ENCODE measurements at places on chromosomes 1 and 21.

GRCh38 chr1:245685111-245685810, 530.5 kb downstream of the KIF26B start:
- DNase-seq, result no peak

- no peak for DNase-seq
Measured at GRCh38 chr1:215140135-215140534, 57.6 kb downstream of the KCNK2 start.

DNA sequence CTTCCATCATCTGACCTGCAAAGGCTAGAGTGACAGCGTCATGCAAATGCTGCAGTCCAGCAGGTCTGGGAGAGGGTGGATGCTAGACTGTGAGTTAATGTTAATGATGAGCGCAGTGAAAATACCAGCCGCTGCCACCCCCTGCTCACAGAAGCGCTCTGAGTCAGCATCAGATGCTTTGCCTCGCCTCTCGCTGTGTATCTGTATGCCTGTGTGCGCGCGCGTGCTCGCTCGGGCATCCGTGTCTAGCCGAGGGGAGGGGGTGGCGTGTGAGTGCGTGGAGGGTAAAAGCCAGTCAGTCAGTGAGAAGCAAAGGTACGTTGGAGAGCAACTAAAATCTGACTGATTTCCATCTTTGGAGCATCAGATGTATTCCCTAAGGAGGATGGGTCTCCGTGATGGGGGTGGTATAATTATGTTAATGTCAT, 858.7 kb downstream of the USP25 start:
- DNase-seq, result no peak

GRCh38 chr1:116706841-116707240, 39.3 kb upstream of the IGSF3 start:
- no peak for DNase-seq

- no peak for DNase-seq
Measured at GRCh38 chr1:156584813-156585212, 5.3 kb downstream of the TTC24 start.

DNA sequence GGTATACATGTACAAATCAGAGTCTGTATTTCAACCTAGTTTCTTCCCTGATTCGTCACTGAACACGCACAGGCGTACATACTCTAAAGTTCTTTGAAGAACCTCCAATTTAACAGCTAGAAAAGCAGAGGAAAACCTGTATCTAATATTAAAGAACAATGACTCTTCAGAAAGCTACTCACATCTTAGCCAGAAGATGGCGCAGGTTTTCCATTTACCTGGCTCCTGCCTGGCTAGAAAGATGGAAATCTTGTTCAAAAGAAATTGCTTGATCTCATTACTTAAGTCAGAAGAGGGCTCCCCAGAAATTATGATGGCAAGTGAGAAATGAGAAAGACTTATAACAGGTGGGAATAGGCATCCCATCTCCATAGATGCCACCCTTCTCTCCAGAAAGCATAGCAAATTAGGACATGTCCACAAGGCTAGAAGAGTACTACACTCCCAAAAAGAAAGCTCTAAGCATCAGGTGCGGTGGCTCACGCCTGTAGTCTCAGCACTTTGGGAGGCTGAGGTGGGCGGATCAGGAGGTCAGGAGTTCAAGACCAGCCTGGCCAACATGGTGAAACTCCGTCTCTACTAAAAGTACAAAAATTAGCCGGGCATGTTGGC, 19.0 kb upstream of the L1TD1 start:
- DNase-seq, result peak; percentile 46

DNA sequence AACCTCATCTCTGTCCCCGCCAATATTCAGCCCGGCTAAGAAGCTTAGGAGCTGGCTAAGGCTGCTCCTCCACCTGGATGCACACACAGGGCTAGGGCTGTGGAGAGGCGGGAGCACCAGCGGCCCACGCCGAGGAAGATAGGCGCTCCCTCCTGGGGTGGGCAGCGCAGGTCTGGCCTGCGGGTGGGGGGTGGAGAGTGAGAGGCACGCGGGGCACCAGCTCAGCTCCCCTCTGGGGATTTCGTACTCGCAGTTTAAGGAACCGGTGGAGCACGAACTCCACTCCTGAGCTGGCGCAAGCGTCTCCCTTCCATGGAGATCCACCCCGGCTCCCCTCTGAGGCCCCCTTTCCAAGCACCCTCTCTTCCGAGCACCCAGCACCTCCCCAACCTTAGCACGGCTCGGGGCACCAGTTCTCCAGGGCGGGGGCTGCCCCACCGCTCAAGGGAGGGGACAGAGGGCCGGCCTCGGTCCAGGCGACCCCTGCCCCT, 433 bp upstream of the KAZN start:
- no peak for DNase-seq

- peak; percentile 98 for DNase-seq
Measured at GRCh38 chr1:65812065-65812464, 19.4 kb downstream of the PDE4B start.

DNA sequence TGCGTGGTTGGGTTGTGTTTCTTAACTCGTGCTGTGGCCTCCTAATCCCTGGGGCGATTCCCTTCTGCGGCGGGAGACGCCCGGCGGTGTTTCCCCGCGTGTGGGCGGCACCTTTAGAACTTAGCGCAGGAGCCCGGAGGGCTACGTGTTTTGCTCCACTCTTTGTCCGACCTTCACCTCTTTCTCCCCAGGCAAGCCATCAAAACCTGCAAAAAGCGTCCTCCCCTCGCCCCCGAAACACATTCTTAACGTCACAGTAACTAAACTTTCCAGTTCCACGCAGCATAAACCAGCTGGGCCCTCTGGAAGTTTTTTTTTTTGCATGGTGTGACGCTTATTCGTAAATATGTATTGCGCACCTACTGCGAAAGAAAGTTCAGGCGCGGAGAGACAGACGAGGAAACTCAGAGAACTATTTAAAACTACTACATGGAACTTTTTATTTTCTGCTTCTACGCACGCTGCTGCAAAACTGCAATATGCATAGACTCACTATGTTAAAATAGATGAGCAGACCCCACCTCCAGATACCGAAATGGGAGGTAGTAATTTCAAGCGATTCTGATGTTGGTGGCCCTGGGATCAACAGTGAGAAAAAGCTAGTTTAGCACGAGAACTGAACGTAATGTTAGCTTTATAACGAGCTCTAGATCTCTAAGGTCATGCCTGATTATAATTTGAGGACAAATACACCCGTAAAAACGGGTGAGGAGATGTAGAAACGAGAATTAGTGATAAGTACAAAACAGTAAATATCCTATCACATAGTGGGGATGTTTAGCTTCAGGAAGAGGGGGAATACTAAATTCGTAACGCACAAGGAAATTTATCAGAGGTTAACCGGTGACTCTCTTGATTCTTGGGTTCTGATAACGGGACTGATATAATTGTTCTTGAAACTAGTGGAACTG, 920 bp downstream of the MTR start:
- peak; percentile 71 for DNase-seq

DNA sequence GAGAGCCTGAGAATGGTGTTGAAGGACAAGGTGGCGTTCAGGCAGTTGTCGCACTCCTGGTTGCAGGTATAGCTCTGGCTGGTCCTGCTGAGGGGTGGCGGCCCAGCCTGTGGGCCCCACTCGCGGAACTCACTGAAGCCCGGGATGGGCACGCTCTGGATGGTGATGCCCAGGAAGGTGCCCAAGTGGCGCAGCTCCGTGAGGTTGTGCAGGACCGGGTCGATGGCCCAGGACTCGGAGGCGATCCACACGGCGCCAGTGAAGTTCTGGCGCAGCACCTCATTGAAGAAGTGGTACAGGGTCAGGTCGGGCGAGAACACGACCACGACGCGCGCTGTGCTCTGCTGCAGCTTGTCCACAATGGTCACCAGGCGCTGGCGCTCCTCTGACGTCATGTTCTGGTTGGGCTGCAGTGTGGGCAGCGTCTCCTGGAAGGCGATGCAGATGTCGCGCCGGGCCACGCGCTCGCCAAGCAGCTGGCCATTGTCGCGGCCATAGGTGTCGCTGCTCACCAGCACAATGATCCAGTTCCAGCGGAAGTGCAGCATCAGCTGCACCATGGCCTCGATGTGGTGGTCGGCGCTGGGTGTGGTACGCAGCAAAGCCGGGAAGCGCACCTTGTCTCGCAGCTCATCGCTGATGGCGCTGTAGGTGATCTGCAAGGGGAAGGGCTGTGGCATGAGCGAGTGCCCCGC, 5.0 kb downstream of the TAS1R2 start:
- no peak for DNase-seq

DNA sequence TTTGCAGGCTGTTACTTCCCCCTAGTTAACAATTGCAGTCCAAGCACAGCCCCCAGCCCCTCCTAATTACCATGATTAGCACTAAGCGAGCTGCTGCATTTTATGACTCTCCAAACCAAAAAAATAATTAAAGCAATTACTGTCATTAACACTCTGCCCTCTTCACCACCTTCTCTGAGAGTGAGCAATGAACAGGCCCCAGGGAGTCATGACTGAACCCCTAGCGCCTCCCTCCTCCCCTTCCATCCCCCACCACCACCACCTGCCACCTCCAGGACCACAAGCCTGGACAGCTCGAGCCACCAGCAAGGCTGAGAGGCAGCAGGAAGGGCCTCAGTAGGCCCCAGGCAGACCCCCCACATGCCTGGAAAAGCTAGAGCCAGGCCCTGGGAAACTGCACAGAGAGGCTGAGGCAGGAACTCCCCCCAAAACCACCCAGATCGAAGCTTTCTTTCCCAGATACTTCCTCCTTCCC, 35.5 kb upstream of the ZC3H12A start:
- no peak for DNase-seq

DNA sequence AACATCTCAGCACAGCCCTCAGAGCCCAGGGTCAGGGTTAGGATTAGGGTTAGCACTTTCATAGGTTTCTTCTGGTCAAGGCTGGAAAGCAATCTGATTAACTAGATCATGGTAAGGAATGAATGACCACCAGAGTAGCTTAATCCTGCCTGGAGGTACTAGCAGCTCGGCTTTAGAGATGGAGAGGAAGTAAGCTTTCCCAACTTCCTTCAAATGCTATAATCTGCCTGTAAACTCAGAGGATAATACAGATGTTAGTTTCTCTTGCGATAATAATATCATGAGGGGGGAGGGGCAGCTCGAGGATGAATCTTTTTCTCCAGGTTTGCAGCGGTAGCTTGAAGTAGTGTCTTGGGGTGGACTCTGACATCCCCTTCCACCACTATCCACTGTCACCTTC, 194.9 kb downstream of the HIVEP3 start:
- DNase-seq, result no peak

DNA sequence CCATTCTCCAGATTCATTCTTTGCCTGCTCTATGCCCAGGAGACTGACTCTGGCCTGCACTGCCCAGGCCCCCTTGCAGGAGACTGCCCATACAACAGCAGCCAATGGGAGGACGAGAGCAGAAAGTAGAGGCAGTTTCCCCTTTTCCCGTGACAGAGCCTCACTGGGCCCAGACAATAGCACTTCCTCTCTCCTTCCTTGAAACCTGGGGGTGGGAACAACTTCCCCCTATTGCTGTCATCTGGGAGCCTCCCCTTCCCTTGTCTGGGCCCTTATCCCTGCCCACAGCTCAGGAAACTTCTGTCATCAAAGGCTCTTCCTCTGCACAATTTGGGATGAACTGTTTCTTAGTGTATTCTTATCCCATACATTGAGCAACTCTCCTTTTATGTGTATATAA, 60.8 kb upstream of the KCNJ15 start:
- no peak for DNase-seq

- no peak for DNase-seq
Measured at GRCh38 chr1:222967466-222968240, 152.8 kb downstream of the DISP1 start.

GRCh38 chr1:90835661-90836344, 118.7 kb upstream of the BARHL2 start:
- DNase-seq, result no peak

DNA sequence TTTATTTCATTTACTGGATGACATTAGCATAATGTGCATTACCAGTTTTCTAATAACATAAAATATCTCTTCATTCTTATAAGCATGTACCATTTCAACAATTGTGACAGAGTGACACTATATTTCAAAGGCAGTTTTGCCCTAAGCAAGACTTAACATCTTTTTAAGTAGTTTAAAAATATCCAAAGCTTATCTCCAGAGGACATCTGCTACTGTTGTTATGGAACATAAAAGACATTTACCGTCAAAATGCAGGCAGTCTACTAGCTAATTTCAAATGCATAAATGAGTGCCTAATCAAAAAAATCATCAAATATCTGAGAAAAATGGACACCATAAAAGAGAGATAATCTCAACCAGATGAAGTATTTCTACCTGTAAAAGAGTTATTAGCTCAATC, 782.4 kb upstream of the BRINP3 start:
- DNase-seq, result no peak

DNA sequence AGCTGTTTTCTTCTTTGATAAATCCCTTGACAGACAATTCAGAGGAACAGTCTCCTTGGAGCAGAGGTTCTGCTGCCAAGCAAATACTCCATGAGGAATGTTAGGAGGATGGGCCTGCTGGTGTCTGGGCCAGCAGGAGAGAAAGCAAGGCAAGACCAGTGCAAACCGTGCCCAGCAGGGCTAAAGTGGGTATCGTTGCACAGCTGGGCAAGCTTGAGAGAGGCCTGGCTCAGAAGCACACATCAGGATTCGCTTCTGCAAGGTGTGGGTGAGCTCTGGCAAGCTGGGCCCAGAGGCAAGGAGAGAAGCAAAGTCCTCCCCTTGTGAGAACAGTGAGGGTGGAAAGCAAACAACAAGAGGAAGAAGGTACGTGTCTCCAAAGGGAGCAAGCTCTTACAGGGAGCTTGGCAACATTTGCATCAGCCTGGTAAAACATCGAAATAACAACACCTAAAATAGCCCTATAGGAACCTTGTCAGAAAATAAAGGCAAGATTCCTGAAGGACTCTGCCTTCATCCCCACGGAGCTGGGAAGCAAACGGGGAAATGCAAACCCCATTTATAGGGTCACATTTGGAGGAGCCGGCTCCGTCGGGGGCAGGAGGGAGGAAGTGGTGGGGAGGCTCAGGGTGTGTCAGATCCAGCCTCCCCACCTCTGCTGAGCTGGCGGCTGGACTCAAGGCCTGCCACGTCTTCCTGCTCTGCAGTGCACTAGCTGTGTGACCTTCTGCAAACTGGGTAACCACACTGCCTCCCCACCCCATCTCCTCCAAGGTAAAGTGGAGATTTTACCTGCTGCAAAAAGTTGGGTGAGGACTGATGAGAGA, 62.3 kb upstream of the HIVEP3 start:
- no peak for DNase-seq

GRCh38 chr1:50268049-50268448, 155.2 kb downstream of the DMRTA2 start:
- DNase-seq, result peak; percentile 47

DNA sequence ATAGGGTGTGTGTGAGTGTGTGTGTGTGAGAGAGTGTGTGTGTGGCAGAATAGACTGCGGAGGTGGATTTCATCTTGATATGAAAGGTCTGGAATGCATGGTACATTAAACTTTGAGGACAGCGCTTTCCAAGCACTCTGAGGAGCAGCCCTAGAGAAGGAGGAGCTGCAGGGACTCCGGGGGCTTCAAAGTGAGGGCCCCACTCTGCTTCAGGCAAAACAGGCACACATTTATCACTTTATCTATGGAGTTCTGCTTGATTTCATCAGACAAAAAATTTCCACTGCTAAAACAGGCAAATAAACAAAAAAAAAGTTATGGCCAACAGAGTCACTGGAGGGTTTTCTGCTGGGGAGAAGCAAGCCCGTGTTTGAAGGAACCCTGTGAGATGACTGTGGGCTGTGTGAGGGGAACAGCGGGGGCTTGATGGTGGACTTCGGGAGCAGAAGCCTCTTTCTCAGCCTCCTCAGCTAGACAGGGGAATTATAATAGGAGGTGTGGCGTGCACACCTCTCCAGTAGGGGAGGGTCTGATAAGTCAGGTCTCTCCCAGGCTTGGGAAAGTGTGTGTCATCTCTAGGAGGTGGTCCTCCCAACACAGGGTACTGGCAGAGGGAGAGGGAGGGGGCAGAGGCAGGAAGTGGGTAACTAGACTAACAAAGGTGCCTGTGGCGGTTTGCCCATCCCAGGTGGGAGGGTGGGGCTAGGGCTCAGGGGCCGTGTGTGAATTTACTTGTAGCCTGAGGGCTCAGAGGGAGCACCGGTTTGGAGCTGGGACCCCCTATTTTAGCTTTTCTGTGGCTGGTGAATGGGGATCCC, 18.3 kb upstream of the HDAC1 start:
- no peak for DNase-seq

Measured in MM.1S (cell line).